ENCODE measurements at places on chromosomes 12 and 14.

- DNase-seq, result peak; percentile 67
These were observed at the start of the genes SAMD15 and TMED8 for GRCh38 chr14:77376771-77377501. TSS of gene SAMD15 (plus strand) at chr14:77377379. CDS start at chr14:77377419, 40 bp downstream. TSS of gene TMED8 (minus strand) at chr14:77377094. CDS start at chr14:77377053, 41 bp downstream.

DNA sequence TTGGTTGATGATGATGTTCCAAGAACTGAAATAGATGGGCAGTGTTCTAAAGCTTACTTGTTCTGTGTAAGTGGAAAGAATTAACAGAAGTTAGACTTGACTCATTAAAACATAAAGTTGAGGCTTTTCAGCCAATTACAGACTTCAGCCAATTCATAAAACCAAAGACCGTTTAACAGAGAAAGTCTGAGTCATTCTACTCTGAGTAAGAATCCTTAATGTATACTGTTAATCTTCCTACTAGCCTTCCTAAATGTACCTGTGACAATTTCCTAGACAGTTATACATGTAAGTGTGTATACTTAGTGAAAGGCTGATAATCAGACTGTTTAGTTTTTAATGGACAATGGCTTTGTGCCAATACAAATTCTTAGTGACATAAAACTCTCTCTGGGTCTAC lies 681.0 kb downstream of the RPL10L start:
- DNase-seq, result no peak

DNA sequence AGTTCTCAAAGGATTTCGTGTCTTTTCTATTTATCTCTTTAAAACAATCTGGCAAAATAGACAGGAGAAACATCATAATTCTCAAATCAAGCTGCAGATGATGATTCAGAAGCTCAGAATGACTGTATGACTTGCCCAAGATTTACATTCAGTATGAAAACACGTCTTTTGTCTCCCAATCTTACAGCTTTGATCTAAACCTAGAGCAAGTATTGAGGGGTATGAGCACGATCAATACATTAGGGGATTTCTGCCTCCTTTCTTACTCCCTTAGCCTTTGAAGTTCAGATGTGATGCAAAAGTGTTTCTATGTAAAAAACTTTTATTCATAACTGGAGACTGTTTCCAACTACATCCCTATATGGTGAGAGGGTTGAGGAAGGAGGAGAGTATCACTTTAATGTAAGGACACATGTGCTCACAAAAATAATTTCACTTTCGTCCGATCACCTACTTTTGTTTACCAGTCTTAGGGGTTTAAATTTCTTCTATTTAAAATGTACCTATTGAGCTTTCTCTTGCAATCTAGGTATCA lies 454.8 kb downstream of the TMTC2 start:
- DNase-seq, result no peak

- DNase-seq, result peak; percentile 21
These were observed 240.1 kb upstream of the OR4E1 start for GRCh38 chr14:21913759-21914158.

- DNase-seq, result no peak
These were observed 58.5 kb downstream of the NUAK1 start for GRCh38 chr12:106080041-106080790.

DNA sequence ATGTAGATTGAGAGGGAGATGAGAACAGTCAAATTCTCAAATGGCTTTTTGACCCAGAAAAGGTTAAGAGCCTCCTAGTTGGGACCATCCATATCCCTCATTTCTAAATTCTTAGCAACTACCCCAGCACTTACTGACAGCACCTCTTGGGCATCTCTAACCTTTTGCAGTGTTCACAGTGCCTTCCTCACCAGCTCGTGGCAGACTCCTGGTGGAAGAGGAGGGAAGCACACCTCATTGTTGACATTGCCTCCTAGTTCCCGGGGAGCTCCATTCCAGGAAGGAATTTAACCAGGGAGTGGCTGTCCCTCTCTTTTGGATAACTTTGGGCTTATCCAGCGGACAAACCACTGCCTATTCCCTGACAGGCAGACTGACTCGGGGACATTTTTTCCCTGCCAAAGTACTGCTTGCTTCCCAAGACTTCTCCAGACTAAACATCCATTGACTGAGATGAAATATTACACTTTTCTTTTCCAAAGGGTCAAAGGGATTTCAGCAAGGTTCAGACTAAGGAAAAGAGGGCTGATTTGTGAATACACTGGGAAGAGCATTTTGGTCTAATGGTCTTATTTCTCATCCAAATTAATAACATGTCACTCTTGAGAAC lies 9.0 kb upstream of the OR6J1 start:
- no peak for DNase-seq

DNA sequence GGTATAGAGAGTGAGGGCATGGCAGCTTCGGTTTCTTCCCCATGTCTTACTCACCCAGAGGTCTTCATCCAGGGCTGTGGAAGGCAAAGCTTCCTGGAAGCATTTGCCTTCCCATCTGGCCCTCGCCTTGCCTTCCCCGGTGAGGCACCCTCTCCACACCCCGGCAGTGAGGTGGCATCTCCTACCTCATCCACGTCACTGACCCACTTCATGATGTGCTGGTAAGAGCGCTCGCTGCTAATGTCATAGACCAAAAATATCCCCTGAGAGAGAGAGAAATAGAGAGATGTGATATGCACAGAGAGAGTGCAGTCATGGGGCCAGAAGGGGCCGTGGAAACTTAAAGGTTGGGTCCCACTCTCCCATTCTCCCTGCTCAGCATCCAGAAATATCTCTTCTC lies 8.3 kb upstream of the GPX2 start:
- DNase-seq, result no peak

- no peak for DNase-seq
These were observed 12.3 kb downstream of the NEMP1 start for GRCh38 chr12:57066245-57066644.

GRCh38 chr14:86575141-86575540 lies 1045.2 kb downstream of the FLRT2 start:
- no peak for DNase-seq

- no peak for DNase-seq
These were observed 253.7 kb downstream of the MSRB3 start for GRCh38 chr12:65532162-65532561.

GRCh38 chr14:75003250-75004027 lies 718 bp downstream of the EIF2B2 start:
- DNase-seq, result no peak

DNA sequence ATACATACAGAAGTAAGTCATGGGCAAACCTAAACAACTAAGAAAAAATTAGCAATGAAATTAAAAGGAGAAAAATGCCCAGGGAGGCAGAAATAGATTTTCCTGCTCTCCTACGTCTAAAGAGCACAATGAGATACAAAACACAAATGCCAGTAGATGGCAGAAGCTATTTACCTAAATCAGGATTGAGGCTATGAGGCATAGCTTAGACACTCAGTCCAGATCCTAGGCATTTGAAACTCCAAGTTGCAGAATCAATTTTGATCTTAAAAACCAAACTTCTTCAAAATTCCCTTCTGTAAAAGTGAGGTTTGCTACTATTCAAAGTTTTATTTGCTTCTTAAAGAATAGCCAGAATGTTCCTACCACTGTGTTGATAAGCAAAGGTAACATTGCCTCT lies 368.6 kb downstream of the DAD1 start:
- no peak for DNase-seq

DNA sequence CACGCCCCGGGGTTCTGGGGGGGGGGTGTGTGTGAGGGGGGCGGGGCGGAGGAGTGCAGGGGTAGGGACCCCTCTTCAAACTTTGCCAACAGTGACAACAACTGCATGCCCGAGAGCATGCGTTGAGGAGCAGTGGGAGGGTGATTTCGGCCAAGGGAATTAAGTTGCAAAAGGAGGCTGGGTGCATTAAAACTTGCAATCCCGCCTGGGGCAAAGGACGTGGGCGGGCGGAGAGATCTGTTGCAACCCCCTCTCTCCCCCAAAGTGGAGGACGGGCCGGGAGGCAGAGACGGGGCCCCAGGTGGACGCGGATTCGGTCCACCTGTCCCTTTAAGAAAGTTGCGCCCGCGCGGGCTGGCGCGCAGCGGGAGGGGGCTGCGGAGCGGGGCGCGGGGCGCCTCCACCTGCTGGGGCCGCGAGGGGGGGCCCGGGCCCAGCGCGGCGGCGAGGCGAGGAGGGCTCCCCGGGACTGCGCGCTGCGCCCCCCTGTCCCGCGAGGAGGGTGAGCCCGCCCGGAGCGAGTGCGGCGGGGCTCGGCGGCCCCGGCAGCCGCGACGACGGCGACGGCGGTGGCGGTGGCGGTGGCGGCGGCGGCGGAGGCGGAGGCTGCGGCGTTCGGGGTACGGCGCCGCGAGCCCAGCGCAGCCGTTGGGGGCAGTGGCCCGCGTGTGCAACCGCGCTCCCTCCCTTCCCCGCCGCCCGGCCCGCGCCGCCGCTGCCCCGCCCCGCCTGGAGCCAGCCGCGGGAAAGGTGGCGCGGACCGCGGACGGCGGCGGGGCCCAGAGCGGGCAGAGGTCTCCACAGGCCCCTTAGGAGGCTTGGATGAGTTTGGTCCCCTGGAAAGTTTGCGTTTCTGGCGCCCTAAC lies 530 bp upstream of the FOXN4 start:
- DNase-seq, result no peak

DNA sequence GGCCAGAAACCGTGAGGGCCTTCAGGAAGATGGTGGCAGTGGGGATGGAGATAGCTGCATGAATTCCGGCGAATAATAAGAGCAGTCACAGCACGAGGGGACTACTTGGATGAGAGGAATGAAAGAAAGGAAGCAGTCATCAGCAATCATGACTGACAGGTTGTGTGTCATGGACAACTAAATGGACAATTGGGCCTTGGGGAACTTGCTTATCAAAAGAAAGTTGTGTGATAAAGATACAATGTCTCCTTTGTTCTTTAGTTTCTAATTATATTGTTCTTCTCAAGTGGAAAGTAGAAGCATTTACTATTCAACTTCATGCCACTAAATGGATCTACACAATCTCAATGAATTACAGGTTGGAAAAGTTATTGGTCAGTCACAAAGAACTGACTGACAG lies 130.5 kb downstream of the TMTC1 start:
- no peak for DNase-seq
